ENCODE measurements at places on chromosomes 7 and 10.

GRCh38 chr7:47652591-47652990 is 70.7 kb upstream of the TNS3 start:
- no peak for DNase-seq

GRCh38 chr7:138417078-138417700 is 42.9 kb upstream of the TRIM24 start:
- no peak for DNase-seq

- no peak for DNase-seq
These were observed 31.0 kb downstream of the GPR141 start for GRCh38 chr7:37714606-37715005.

- DNase-seq = no peak
These were observed 757.1 kb downstream of the GRID1 start for GRCh38 chr10:85609509-85609908.

- no peak for DNase-seq
These were observed 13.5 kb downstream of the CREM start for GRCh38 chr10:35140126-35140525.

DNA sequence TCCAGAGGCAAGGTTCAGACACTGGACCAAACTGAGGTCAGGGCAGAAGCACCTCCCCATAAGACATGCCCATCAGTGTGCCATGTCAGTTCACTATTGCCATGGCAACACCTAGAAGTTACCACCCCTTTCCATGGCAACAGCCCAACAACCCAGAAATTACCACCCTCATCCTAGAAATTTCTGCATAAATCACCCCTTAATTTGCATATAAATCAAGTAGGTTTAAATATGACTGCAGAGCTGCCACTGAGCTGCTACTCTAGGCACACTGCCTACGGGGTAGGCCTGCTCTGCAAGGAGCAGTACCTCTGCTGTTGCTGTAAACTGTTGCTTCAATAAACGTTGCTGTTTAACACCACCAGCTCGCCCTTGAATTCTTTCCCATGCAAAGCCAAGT is 12.7 kb downstream of the STEAP2 start:
- DNase-seq = no peak
